ENCODE measurements at places on chromosomes 16 and 17. TPM values are rescaled to one million over a fixed set of nuclear protein-coding genes. Genes with fewer than 3 reads are reported as not detected.

DNA sequence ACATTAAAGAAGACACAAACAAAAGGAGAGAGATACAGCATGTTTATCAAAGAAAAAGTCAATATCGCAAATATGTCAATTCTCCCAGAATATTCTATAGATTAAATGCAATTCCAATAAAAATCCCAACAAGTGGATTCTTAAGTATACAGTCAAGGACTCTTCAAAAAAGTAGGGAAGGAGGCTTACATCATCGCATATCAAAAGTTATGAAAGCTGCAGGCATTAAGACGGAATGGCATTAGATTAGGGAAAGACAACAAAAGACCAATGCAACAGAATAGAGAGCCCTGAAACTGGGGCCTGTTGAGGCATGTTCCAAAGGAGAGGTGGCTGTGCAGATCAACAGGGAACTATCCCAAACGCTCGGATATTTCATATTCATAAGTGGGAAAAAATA, 76.0 kb downstream of the MARCHF10 start:
- no peak for DNase-seq
- H3K4me3 ChIP-seq, result no peak overlapping the region
- H3K27ac ChIP-seq, result no peak overlapping the region
- peaks cover 22% of the 10 kb centered on the region for H3K27me3 ChIP-seq

Gene TAX1BP3
- 12.3 TPM for total RNA-seq

DNA sequence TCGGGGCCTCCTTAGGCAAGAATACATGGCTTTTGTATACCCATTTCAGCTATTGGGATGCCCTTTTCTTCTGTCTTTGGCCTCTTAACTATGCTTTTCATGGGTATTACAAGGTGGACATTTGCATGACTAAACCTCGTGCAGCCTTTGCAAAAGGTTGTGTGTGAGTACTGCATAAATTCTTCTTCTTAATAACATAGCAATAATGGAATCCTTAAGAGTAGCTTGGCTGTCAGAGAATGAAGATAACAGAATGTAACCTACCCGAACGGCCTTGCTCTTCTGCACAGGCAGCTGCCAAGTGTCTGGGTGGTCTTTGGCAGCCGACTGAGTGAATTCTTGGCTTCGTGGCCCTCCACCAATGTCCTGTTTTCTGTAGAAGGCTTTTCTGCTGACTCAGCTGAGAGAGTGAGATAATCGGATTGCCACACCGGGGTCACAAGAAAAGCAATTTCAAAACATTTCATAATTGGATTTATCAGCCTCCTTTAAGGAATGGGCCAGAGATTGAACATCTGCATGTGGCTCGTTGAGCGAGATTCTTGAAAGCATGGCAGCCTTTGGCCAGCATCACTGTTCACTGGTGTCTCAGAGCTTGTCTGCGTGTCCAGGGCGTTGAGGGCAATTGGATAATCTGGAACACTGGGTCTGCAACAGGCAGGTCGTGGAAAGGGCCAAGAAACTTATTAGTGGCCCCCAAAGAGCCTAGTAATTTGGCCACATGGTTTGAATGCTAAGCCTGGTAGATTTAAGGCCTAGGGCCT, 13.4 kb downstream of the IRF8 start:
- H3K27ac ChIP-seq, result peak overlapping the region; percentile 71
- H3K36me3 ChIP-seq, result peaks cover 64% of the 10 kb centered on the region
- no peaks in the 10 kb centered on the region for H3K27me3 ChIP-seq
- peaks cover 33% of the 10 kb centered on the region for H3K4me1 ChIP-seq

DNA sequence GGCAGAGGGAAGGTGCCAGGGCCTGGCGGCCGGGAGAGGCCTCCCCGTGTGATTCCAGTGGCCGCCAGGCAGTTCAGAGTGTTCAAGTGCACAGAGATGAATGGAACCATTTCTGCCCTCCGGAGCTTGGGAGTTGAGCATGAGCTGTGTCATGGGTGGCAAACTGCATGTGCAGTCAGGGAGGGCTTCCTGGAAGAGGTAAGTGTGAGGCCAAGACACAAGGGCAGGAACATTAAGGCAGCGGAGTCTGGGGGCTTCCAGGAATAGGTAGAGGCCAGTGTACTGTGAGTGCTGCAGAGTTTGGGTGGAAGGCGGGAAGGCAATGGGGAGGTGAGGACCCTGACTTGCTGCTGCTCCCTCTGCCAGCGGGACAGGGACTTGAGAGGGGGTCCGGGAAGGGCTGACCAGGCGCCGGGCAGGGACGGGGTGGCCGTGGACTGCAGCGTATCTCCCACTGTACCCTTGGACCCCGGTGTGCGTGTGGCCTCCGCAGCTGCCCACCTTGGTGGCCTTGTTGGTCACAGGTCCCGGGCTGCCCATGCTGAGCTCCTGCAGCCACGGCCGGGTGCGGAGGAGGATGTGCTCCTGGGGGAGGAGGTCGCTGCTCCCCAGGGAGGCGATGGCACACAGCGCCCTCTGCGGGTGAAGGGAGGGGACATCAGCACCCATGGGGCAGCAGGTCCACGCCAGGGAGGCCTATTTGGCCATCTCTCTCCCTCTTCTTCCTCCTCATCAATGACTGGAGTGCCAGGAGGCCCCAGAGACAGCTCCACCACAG, 7.5 kb upstream of the CEP131 start:
- peaks cover 5% of the 10 kb centered on the region for H3K4me1 ChIP-seq
- no peak for DNase-seq

DNA sequence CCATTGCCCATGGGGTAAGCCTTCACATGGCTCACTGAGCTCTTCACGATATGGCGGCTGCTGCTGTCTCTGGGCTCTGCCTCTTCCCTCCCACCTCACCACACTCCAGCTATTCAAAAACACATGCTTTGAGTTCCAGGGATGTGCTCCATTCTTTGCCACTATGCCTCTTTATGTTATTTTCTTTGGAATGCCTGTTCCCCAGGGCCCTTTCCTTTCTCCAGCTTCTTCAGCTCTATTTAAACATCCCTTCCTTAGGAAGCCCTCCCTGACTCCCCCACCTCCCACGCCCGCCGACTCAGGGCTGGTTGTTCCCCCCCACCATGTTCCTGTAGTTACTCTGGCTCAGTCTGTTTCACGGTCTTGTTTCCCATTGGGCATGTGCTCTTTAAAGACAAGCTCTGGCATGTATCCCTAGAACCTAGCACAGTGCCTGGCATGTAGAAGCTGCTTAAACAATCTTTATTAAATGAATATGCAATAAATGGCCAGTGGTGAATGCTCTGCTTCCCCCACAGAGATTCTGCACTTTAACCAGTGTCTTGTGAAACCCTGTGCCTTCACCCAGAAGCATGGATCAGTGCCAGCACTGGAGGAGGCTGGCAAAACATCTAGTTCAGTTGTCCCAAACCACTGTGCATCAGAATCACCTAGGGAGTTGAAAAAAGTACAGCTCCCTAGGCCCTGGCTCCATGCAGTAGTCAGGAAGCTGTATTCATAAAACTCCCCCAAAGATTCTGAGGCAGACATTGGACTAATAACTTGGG, 6.9 kb downstream of the MYCBPAP start:
- H3K4me3 ChIP-seq, result no peak overlapping the region
- H3K36me3 ChIP-seq, result no peaks in the 10 kb centered on the region
- H3K27me3 ChIP-seq, result no peaks in the 10 kb centered on the region
- H3K4me1 ChIP-seq, result peaks cover 17% of the 10 kb centered on the region
- H3K27ac ChIP-seq, result no peak overlapping the region

GRCh38 chr16:58197314-58198012, 443 bp downstream of the CSNK2A2 start:
- peaks cover 32% of the 10 kb centered on the region for H3K36me3 ChIP-seq
- peaks cover 15% of the 10 kb centered on the region for H3K27me3 ChIP-seq
- H3K4me3 ChIP-seq, result peak overlapping the region; percentile 92
- peak overlapping the region; percentile 76 for H3K27ac ChIP-seq

GRCh38 chr16:87033021-87033471, 284.1 kb downstream of the C16orf95 start:
- H3K36me3 ChIP-seq, result no peaks in the 10 kb centered on the region
- no peak overlapping the region for H3K27ac ChIP-seq
- no peak for DNase-seq
- no peak overlapping the region for H3K4me3 ChIP-seq
- no peaks in the 10 kb centered on the region for H3K27me3 ChIP-seq
- H3K4me1 ChIP-seq, result no peaks in the 10 kb centered on the region

Data from activated naive CD8-positive, alpha-beta T cell treated with anti-CD3 and anti-CD28 coated beads for 36 hours (primary cell).